Fibroblast of pulmonary artery (primary cell): ENCODE measurements at places on chromosomes 5 and 9.

- no peak for DNase-seq
Observed at GRCh38 chr5:11555171-11555570, 349.1 kb downstream of the CTNND2 start.

DNA sequence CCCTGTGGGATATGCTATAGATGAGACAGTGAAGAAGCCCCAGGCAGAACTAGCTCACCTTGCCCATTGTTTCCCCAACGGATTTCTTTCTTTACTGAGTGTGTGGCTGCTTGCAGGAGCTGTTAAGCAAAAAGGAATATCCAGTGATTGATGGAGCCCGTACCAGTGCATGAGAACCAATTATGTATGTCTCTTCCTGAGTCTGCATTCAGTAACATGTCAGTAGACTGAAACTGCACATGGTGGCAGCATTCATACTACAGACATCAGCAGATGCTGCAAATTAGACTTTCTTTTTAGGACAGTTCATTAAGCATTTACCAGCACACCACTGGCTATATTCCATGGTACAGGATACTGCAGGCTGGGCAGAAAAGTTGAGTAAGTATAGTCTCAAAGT, 90.3 kb upstream of the PLCXD3 start:
- DNase-seq = no peak

DNA sequence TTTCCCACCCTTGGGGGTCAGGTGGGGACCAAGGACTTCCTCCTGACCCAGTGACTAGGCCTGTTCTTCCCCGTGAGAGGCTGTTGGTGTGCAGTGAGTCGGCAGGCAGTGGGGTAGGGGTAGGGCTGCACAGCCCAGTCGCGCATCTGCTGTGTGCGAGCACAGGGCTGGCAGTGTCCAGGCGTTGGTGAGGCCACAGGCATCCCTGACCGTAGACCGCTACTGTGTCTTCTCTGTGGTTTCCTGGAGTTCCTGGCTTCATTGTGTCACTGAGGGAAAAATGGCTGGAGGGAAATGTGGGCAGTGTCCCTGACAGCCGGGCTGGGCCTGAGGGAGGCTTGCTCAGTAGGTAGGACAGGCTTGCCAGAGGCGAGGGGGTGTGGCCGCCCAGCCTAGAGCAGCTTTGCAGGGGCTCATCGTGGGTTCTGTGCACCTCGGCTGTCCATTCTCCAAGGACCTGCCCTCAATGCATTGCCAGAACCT, 95.4 kb downstream of the CACNA1B start:
- no peak for DNase-seq

- DNase-seq = no peak
Observed at GRCh38 chr9:111891910-111892499, 4.6 kb upstream of the UGCG start.

DNA sequence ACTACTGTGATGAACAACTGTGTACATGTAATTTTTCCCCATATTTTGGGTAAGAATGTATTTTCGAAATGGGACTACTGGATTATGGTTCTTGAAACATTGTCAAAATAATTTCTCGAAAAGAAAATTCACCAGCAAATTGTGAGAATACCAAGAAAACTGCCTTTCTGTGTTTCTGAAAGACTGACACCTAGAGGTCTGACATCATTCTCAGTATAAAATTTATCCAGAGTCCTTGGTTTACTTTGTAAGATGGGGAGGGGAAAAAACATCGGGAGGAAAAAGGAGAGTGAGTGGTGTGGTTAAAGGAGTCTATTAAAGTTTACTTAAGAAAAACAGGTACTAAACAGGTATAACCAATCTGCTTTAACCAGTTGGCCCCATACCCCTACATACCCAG, 149.2 kb downstream of the CEP120 start:
- no peak for DNase-seq

- no peak for DNase-seq
Observed at GRCh38 chr5:174911118-174911517, 186.7 kb downstream of the MSX2 start.

GRCh38 chr9:110936719-110937452, 101.4 kb downstream of the LPAR1 start:
- peak; percentile 69 for DNase-seq

GRCh38 chr9:84897362-84898094, 228.0 kb downstream of the NTRK2 start:
- no peak for DNase-seq

DNA sequence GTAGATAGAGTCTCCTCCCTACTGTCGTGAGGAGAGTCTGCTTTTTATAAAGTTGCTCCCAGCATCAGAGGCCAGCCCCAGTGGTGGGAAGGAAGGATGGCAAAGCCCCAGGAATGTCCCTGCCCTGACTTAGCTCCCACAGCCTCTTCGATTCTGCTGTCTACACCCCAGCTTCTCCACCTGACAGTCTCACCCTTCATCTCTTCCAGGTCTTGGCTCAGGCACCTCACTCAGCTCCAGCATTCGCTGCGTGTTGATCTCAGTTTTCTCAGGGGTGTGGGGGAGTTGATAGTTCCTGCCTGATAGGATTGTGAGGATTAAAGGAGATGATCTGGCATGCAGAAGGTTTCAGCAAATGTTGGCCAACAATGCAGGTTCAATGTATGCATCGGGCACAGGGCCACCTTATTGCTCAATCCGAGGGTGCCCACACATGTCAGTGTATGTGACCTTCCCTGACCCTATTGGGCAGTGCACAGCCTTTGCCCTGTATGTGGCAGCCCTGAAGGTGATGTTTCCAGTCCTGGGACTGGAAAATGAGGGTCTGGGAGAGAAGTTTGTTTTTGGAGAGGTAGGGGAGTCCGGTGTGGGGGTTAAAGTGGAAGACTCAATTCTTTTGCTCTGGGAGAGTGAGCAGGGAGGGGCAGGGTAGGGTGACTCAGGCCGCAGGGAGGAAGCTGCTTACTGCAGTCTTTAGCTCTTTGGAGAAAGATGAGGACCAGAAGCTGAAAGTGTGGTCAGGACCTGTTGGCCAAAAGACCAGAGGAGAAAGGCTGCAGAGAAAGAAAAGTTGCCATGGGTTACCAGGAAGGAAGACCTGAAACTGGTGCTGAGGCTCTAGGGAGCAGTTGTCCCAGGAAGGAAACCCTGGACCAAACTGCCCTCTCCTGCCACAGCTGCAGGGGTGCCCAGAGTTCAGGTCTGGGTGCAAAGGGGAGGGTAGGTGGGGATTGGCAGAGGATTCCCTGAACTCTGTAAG, 153.2 kb downstream of the MACROH2A1 start:
- DNase-seq = peak; percentile 65

DNA sequence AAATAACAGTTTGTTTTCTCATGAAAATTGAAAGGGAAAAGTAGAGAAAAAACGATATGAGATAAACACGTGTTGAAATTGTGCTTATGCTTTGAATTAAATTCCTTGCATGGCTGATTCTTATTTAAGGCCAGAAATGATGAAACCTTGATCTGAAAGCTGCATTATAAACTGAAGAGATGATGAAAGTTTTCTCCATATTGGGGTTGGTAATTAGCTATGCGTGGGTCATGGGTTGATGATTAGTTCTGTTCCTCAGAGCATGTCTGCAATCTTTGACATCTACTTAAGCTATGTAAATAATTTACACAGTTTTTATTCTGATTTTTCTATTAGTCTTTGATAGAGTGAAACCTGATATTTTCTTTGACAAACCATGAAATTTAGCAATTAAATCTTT, 264.1 kb downstream of the CD180 start:
- no peak for DNase-seq

DNA sequence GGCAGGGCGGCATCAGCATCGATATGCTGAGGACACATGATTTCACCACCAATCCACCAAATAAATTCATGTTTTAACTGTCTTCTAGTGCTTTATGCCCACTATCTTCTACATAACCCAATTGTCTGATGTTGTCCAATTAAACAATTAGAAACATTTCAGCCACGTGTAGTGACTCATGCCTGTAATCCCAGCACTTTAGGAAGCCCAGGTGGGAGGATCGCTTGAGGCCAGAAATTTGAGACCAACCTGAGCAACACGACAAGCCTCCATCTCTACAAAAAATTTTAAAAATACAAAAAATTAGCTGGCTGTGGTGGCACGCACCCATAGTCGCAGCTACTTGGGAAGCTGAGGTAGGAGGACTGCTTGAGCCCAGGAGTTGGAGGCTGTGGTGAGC, 128.1 kb downstream of the MYO10 start:
- no peak for DNase-seq

GRCh38 chr5:59259237-59259636, 634.3 kb downstream of the PDE4D start:
- no peak for DNase-seq

- no peak for DNase-seq
Observed at GRCh38 chr9:127856094-127856728, 1.8 kb upstream of the ENG start.

GRCh38 chr9:127844821-127845359, 9.6 kb downstream of the ENG start:
- peak; percentile 79 for DNase-seq

- no peak for DNase-seq
Observed at GRCh38 chr9:71858102-71858798, 52.7 kb downstream of the ABHD17B start.

DNA sequence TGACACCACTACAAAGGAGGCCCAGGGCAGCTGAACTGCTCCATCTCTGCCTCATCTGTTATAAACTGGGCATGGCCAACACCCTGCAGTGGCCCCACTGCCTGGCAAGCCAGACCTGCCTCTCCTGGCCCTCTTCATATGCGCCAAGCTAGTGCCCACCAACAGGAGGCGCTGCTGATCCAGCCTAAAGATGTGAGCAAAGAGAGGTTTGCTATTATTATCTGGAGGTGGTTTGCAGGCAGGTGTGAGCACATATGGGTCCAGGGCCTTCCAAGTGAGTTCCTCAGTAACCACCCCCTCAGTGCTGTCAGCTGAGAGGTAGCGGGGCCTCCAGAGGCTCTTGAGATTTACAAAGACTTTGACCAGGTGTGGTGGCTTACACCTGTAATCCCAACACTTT, 232.2 kb downstream of the SYK start:
- DNase-seq = no peak

DNA sequence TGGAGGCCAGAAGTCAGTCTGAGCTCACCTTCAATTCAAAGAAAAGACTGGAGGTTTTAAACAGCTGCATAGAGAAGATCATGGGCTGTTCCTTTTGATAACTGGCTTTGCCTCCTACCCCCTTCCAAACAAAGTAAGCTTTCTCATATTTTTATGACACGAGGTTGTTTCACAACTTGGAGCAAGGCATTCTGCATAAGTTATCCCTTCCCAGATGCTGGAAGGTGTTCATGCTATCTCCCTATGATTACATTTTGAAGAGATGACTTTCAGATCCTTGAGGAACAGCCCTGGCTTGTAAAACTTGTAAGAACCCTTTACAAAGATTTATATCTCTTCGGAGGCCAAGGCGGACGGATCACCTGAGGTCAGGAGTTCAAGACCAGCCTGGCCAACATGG, 571.9 kb upstream of the FTMT start:
- no peak for DNase-seq

GRCh38 chr5:120368923-120369715, 95.0 kb upstream of the PRR16 start:
- no peak for DNase-seq

- DNase-seq = no peak
Observed at GRCh38 chr9:78609450-78609849, 312.5 kb downstream of the PSAT1 start.

DNA sequence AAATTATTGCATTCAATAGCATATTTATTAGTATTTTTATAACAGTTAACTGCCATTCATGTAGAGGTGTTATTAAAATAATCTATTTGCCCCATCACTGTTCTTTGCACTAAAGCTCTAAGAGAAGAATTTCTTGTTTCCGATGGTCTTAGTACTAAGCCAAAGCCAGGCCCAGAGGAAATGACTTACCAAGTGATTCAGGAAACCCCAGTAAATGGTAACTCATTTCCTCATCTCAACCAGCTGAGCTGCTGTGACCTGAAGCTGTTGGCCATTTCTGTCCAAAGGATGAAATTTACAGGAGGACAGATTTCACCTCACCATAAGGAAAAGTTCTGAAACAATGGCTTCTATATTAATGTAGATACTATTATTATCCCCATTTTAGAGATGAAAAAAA, 117.0 kb downstream of the PIK3R1 start:
- DNase-seq = peak; percentile 53

DNA sequence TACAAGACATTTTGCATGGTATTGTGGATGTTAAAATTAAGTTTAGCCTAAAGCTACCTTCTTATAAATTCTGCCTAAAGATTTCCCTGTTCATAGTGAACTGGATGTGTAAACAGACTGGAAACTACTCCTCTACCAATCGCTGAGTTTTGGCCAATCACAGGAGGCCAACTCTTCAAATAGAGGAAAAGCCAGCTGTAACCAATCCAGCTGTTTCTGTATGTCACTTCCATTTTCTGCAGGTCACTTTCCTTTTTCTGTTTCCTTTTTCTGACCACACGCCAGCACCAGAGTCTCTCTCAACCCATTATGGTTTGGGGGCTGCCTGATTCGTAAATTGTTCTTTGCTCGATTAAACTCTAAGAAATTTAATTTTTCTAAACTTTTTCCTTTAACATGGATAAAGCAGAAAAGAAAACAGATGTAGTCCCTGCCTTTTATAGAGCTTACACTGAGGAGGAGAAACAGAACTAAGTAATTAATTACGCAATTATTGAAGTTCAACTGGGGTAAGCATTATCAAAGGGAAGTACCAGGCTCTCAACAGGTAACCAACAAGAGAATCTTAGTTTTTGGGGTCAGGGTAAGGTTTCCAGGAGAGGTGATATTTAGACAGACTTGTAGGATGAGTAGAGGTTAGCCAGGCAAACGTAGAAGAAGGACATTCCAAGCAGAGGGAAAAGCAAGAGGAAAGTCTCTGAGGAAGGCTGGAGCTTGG, 27.7 kb downstream of the RANBP3L start:
- no peak for DNase-seq

DNA sequence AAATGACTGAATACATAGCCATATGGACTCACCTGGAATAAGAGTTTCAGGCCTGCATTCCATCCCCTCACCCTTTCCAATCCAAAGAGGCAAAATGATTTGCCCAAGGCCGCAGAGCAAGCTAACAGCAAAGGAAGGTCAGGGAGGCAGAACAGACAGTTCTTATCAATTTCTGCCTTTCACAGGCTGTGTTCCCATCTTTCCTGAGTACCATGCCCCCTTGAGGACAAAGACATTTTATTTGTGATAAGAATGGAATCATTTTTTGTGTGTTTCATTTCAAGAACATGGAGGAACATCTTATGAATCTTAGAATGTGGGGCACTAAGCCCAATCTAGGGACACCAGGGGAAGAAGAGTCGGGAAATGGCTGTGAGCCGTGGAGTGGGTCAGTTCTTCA, 13.9 kb downstream of the LHFPL2 start:
- no peak for DNase-seq

DNA sequence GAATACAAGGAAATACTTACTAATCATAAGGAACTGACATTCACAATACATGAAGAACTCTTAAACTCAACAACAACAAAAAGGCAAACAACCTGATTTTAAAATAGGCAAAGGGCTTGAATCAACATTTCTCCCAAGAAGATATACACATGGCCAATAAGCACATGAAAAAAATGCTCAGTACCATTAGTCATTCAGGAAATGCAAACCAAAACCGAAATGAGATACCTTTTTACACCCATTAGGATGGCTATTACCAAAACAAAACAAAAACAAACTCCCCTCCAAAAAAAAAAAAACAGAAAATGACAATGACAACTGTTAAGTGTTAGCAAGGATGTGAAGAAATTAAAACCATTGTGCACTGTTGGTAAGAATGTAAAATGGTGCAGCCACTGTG, 104.1 kb upstream of the ZNF462 start:
- DNase-seq = no peak
